ENCODE measurements at places on chromosomes 2 and 18.
A peak's percentile ranks its signal among the peaks of the same experiment; 100 is the strongest.

DNA sequence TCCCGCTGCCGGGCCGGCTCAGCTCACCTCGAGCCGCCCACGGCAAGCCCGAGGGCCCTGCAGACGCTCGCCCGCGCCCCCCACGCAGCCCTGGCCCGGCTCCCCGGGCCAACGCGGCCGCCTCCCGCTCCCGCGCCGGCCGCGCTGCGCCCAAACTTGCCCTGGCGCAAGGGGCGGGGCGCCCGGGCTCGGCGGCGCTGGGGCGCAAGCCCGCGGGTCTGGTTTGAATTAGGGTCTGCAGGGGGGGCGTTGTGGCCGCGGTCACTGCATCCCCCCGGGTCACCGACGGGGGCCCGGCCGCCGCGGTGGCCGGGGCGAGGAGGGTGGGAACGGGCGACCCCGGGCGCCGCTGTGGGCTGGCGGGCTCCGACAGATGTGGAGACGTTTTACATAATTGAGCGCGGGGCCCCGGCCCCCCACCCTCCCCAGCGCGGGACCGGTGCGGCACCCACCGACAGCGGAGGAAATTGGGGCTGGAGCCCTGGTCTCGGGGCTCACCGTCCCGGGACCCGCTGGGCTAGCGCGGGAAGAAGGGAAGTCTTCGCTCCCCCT is 690 bp downstream of the SDC1 start:
- DNase-seq = no peak

DNA sequence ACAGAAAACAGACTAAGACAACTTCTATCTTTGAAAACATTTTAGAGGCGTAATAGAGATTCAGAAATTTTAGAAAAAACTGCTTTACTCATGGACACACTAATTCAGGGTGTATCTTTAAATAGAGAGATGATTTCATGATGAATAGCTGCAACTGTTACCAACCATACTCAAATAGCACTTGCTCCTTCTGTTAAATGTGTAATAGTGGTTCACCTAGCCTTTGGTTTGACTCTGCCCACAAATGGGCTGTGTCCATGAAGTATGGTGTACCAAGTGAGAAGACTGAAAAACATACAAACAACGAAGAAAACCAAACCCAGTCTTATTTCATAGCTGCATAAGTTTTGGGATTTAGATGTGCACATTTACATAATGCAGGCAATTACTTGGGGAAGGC is 610.6 kb downstream of the PLCL1 start:
- no peak for DNase-seq

DNA sequence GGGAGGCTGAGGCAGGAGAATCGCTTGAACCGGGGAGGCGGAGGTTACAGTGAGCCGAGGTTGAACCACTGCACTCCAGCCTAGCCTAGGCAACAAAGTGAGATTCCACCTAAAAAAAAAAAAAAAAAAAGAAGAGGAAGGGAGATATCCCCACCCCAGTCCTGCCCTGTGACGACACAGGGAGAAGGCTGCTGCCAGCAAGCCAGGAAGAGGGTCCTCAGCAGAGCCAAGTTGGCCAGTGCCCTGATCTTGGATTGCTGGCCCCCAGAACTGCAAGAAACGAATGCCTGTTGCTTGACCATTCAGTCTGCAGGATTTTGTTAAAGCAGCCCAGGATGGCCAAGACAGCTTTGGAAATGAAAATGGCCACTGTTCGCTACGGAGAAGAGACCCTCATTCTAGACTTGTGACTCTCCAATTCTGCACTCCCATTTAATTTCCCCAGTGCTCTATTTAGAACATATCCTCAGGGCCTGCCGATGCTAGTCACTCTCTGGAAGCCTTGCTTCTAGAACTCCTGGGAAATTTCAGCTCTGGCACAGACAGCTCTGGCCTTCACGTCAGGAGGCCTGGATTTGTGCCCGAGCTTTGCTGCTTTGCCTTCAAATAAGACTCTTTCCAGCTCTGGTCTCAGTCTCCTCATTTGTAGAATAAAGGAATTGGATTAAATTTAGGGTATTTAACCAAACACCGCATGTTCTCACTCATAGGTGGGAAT is 15.7 kb upstream of the AMMECR1L start:
- no peak for DNase-seq

GRCh38 chr2:134774786-134775641 is 56.2 kb upstream of the TMEM163 start:
- DNase-seq = no peak

DNA sequence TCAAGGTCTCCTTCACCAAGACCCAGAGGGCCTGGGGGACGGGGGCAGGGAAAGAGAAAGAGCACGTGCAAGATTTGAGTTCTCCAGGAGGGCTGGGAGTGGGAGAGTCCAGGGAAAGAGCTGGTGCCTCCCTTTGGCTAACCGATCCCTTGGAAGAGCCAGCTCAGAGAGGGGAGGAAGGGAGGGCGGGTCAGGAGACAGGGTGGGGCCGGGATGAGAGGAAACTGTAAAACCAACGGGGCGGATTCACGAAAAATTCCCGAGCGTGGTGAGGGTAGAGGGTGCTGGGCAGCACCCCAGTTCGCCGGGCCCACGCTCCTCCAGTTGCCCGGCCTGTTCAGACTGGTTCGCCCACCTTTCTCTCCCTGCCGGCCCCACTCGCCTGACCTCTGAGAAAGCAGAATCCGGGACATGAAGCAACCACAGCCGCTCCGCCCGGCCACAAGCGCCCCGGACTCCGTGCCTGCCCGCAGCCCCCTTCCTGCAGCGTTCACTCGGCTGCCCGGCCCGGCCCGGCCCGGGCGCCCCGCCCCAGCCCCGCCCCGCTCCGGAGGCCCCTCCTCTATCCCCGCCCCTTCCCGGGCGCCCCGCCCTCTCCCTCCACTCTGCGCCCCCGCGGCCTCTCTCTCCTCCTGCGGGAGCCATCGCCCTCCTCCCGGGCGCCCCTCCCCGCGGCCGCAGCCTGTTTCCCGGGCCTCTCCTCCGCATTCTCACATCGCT is 230.9 kb upstream of the SMAD2 start:
- peak; percentile 50 for DNase-seq

- DNase-seq = peak; percentile 93
Measured at GRCh38 chr2:218908721-218909619, 28.3 kb downstream of the WNT10A start.

DNA sequence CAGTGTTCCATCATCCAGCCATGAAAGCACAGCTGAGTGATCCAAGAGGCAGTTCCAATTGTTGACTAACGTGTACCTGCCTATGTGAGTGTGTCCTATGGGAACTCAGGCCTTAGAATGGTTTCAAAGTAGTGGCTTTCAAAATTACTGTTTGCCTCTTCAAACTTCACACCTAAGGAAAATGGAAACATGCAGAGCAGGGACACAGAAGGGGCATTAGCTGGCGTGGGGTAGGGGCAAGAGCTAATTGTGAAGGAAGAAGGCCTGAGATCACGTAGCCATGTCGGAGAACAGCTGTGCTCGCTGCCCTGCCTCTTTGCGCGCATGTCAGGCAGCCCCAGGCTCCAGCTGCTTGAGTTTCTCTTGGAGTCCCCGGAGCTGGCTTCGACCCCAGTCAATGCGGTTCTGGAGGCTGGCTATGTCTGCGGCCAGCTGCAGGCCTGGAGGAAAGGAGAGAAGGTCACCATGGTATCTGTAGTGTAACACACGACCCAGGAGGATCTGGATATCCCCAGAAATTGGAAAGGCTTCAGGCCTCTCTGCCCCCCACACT is 3.8 kb upstream of the IMP4 start:
- no peak for DNase-seq

DNA sequence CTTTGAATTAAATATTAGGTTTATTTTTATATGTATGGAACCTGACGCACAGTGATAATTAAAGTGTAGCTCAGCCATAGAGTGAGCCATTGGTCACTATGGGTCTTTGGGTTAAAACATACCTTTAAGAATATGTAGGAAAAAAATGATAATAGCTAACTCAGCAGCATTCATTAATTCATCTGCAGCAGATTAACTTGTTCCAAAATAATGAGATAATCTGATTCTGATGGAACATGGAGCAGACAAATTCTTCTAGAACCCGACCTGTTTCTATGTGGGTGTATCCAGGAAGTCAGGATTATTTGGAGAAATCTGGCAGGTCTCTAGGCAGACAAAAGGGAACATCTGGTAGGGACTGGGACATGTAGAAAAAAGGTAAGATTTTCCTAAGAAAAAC is at the start of gene XIRP2:
Gene XIRP2, plus strand, starts transcription at position 301 of the 400 bp plus-strand sequence. CDS start 15,003 bp downstream, outside the sequence.
- no peak for DNase-seq

- no peak for DNase-seq
Measured at GRCh38 chr2:10085668-10086059, 5.5 kb upstream of the CYS1 start.

DNA sequence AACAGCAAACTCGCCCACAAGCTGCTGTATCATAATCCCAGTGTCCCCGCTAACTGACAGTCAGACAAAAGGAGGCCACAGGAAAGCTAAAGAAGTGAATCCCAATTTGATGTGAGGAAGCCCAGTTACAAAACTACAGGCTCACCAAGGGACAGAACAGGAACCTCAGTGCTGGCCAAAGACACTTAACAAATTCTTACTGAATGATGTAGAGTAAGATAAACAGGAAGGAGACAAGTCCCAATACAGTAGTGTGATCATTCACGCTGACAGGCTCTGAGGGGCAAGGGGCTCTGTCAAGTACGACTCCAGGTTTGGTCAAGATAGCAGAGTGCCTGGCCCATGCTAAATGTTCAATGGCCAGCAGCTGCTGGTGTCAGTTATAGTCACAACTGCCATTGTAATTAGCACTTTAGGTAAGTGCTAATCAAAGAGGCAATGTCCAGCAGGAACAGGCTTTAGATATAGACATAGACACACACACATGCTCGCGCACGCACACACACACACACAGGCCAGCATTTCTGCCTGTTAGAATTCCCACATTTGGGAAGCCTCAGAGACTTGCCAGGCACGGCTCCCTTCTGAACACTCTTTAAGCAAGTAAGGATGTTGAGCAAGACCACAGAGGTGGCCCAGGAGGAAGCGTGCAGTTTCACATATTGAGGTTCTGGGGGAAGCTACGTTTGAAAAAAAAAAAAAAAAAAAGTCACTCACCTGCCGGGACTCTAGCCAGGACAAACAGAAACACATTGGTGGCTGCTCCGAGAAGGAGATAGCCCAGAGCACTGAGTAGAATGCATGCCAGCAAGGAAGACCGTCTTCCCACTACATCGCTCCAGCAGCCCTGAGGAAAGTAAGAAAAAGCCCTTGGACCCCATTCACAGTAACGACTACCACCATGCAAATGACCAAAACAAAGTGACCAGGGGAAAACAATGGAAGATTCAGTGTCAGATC is 35.4 kb upstream of the TMEM182 start:
- DNase-seq = no peak

DNA sequence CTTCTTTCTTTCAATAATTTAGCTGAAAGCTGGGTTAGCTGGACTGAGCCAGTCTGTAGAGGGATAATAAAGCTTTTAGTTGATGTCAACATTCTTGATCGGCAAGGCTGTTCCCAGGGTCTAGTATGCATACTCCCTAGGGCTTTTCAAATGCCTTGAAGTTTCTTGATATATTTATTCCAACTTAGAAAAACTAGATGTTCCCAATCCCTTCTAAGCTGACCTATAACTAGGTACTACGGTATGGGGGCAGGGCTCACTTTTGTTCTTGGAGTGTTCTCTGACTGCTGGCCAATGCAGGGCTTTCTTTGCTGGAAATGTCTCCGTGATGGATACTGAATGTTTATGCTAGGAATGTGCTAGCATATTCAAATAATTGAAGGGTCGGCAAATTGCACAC is 258.6 kb upstream of the TANK start:
- no peak for DNase-seq

- DNase-seq = peak; percentile 48
Measured at GRCh38 chr2:165698444-165698884, 95.6 kb downstream of the GALNT3 start.

DNA sequence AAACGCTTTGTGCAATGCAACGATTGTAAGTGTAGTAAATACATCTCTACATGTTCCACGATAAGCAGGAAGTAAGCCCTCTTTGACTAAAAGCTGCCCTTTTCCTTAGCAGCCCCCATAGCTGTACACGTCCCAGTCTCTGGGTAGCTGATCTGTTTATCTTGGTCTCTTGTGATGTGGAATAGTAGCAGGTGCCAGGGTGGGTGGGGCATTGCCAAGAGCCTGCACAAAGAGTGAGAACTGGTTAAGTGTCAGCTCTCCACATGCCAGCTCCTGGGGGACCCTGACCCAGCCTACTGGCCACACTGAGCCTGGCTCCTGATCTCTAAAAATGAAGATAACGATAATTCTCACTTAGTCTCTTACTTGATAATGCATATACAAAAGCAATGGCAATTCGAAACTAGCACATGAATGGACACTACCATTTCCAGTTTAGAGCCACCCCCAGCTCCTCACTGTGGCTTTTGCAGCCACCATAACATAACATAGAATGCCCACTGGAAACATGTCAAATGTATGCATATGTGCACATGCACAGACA is 92.3 kb downstream of the MYT1L start:
- peak; percentile 66 for DNase-seq

Measured in NCI-H510A treated with DMSO at 0.1 percent for 48 hours (cell line).